ENCODE measurements at places on chromosomes 11 and 22.

DNA sequence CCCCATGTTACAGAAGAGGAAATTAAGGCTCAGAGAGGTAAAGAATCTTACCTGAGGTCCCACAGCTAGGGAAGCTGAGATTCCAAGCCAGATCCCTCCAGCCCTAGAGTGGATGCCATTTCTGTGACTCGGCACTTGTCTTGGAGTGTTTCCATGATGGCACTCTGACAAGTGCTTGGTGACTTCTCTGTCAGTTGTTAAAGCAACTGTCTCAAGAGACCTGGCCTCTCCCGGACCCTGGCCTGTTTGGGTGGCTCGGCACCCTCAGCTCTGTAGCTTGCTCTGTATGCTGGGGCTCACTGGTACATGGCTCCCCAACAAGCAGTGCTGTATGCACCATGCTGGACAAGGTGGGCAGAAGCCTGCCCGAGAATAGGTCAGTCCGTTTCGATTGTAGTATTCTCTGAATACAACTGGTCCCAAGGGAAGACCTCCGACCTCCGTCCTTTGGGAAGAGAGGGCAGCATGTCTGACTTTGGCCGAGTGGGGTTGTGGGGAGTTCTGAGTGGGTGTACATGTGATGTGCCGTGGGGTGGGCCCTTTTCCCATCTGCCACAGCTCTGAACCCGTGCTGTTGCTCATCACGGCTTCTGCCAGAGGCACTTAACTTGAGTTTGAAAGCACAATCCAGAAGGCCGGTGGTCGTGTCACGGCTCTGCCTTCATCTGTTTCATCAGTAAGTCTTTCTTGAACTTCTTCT, 12.4 kb downstream of the ACO2 start:
- no peak for DNase-seq

- DNase-seq: no peak
These were observed 8.4 kb downstream of the P2RY2 start for GRCh38 chr11:73226297-73227006.

- no peak for DNase-seq
These were observed 99.7 kb upstream of the HSD17B12 start for GRCh38 chr11:43580735-43581369.

DNA sequence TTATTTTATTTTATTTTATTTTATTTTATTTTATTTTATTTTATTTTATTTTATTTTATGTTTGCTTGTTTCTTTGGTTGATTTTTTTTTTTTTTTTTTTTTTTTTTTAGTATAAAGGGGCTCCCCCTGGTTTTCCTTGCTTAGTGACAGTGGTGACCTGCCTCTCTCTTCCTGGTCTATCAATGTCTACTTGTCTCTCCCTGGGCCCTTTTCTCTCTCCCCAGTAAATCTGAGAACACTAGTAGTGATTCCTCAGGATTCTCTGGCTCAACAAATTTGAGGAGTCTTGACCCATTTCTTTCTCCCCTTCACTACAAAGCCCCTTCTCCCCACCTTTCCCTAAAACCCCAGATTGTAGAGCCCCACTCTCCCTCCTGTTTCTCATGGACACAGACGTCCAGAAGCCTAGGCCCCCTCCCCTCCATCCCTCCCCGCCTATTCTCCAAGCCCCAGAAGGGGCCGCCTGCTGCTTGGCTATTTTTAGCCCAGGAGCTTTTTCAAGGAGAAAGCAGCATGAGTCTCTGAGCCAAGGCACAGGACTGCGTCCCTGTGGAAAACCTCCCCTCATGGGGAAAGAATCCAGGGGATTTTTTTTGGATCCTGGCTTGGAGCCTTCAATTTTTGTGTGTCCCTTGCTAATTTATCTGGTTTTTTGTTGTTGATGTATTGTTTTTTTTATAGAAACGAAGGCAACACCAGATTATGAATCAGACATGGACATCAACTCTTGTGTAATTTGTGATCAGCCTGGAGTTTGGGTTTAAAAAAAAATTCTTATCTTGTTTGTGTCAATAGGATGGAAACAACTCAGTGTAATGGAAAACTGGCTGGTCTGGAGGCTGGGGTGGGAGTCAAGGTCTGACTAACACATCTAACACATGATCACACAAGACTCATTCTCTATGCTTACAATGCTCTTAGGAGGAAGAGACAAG, 17.5 kb upstream of the ACCSL start:
- no peak for DNase-seq

DNA sequence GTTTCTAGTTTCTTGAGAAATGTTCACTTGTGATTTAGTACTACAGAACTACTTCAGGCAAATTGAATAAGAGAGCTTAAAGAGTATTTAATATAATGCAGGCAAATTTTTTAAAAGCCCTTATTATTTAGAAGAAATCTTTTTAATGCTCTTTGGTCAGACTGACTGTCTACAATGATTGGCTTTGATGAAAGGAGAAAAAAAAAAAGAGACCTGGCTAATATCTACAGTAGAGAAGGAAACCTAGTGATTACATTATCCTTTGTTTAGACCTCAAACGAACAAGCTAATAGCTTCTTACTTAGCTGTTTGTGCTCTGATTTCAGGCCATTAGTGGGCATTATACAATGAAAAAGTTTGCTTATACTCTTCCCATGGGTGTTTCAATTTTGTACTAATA, 1043.1 kb downstream of the JRKL start:
- DNase-seq: no peak

Measured in stimulated activated CD4-positive, alpha-beta T cell treated with anti-CD3 and anti-CD28 coated beads, Interleukin-1b, Interleukin-23, amount 100 ng/mL, for 1 hour (primary cell).